ENCODE measurements at places on chromosomes 11 and 22.

GRCh38 chr11:130427581-130428315, 661 bp downstream of the ADAMTS8 start:
- no peak for DNase-seq
- H3K27me3 ChIP-seq = peaks cover 66% of the 10 kb centered on the region
- H3K27ac ChIP-seq = no peak overlapping the region
- H3K36me3 ChIP-seq = peaks cover 7% of the 10 kb centered on the region
- no peak overlapping the region for H3K4me3 ChIP-seq
- peaks cover 9% of the 10 kb centered on the region for H3K4me1 ChIP-seq

DNA sequence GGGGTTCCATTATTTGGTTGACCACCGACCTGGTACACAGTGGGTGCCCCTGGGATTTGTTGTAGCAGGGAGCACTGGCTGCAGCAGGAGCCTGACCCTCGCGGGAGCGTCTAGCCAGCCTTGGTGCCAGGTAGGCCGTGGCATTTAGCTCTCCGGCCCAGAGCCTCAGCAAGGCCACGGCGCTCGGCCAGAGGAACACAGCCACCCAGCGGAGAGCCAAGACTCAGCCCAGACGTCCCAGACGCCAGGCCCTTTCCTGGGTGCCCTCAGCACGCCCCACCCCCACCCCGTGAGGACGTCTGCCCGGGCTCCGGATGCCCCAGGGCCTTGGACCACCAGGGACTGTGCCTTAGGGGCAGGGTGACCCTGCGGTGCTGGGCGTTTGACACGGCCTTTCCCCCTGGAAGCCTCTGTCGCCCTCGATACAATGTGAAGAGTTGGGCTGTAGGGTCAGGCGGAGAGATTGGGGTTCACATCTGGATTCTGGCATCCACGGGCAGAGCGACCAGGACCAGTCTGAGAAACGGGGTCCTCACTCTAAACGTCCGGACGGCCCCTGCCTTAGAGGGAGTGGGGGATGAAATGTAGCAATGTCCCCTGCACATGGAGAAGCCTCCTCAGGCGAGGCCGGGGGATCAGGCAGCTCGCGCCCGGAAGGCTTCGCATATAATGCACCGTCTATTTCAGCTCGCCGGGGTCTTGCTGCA, 99.2 kb upstream of the FGF3 start:
- H3K27me3 ChIP-seq = peaks cover 51% of the 10 kb centered on the region
- peaks cover 4% of the 10 kb centered on the region for H3K36me3 ChIP-seq
- H3K4me1 ChIP-seq = peaks cover 14% of the 10 kb centered on the region
- no peak for DNase-seq

DNA sequence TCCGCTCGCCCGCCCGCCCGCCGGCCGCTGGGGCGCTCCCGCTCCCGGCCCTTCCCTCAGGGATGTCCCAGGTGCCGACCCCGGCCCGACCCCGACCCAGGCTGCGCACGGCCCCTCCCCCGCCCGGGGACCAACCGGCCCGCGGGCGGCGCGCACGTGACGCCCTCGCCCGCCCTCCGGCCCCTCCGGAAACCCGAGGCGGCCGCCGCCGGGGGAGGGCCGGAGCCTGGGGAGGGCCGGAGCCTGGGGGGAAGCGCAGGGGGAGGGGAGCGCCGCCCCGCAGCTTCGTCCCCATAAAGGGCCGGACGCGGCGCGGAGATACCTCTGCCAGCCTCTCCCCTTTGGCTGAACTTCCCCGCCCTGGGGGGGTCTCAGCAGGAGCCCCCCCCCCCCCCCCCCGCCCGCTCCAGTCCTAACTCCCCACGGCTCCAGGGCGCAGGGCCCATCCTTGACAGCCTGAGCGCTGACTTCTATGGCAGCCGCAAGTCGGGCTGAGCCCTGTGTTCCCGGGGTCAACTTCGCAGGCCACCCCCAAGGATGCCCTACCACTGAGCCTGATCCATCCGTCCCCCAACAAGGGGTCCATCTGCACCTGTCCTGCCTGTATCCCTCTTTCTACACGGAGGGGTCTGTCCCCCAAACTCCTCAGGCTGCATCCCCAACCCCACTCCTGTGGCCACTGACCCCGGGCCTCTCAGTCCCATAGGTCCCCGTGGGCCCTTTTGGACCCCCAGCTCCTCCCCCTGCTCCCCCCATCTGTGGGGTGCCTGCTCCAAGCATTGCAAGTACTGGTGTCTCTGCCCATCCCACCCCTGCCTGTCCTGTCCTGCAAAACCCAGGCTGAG, at the start of gene MAPK12:
Gene MAPK12 (minus strand): TSS at position 69 of the 845 bp plus-strand sequence. CDS start 174 bp downstream, outside the sequence.
- peaks cover 31% of the 10 kb centered on the region for H3K27me3 ChIP-seq
- peak within 1 kb of the TSS; percentile 77 for H3K4me3 ChIP-seq
- H3K4me1 ChIP-seq = peaks cover 11% of the 10 kb centered on the region
- H3K27ac ChIP-seq = no peak within 1 kb of the TSS

DNA sequence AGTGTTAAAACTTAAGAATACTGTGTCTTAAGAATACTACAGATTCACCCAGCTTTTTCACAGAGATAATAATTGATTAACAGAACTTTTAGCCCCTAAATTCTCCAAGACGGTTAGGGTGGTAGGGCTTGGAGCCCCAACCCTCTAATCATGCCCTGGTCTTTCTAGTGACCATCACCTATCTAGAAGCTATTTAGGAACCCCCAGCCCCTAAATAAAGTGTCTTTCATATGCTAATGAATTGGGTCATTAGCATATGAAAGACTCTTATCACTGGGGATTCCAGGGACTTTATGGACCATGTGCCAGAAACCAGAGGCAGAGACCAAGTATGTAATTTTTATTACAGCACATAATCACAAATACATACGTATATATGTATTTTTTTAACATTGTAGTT, 999.7 kb upstream of the RAG2 start:
- no peak for DNase-seq
- no peaks in the 10 kb centered on the region for H3K36me3 ChIP-seq
- H3K27me3 ChIP-seq = no peaks in the 10 kb centered on the region

- no peak overlapping the region for H3K4me3 ChIP-seq
- H3K4me1 ChIP-seq = peaks cover 11% of the 10 kb centered on the region
- H3K27me3 ChIP-seq = peaks cover 61% of the 10 kb centered on the region
Measured at GRCh38 chr11:125069796-125070195, 6.7 kb downstream of the SLC37A2 start.

- H3K27ac ChIP-seq = no peak overlapping the region
- DNase-seq = no peak
- no peaks in the 10 kb centered on the region for H3K27me3 ChIP-seq
- no peaks in the 10 kb centered on the region for H3K36me3 ChIP-seq
- H3K4me1 ChIP-seq = no peaks in the 10 kb centered on the region
- no peak overlapping the region for H3K4me3 ChIP-seq
Measured at GRCh38 chr11:24163146-24163545, 333.7 kb upstream of the LUZP2 start.

DNA sequence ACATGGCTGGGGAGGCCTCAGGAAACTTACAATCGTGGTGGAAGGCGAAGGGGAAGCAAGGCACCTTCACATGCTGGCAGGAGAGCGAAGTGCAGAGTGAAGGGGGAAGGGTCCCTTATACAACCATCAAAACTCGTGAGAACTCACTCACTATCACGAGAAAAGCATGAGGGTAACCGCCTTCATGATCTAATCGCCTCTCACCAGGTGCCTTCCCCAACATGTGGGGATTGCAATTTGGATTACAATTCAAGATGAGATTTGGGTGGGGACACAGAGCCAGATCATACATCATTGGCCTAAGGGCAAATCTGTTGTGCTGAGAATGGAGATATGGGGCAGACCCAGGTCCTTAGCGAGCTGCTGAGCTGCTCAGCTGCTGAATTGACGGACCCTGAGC, 13.1 kb downstream of the C1QTNF6 start:
- no peak overlapping the region for H3K27ac ChIP-seq
- peaks cover 9% of the 10 kb centered on the region for H3K36me3 ChIP-seq
- H3K4me3 ChIP-seq = no peak overlapping the region
- DNase-seq = no peak
- peaks cover 32% of the 10 kb centered on the region for H3K27me3 ChIP-seq
- peaks cover 17% of the 10 kb centered on the region for H3K4me1 ChIP-seq

GRCh38 chr11:9118277-9118676, 26.9 kb upstream of the SCUBE2 start:
- H3K27ac ChIP-seq = no peak overlapping the region
- no peak for DNase-seq
- H3K4me3 ChIP-seq = no peak overlapping the region
- H3K4me1 ChIP-seq = no peaks in the 10 kb centered on the region
- H3K27me3 ChIP-seq = peaks cover 9% of the 10 kb centered on the region

GRCh38 chr22:44838316-44839016, 86.1 kb downstream of the ARHGAP8 start:
- H3K27me3 ChIP-seq = peaks cover 12% of the 10 kb centered on the region
- no peaks in the 10 kb centered on the region for H3K4me1 ChIP-seq
- H3K4me3 ChIP-seq = no peak overlapping the region

DNA sequence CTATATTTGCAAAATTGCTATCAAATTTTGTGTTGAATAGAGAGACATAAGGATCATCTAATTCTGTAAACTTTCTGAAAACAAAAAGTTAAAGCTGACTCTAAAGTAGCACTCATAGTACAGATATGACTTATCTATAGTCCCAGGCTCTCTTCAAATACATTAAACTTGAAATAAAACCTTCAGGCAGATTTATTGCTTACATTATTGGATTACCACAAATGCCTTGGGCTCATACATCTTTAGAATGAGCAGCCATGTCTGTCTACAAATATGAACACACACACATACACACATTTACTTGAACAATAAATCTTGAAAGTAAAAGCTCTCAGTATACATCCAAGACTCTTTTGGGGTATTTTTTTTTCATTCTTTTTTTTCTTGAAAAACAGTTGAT, 207.9 kb downstream of the LUZP2 start:
- H3K4me1 ChIP-seq = no peaks in the 10 kb centered on the region
- no peaks in the 10 kb centered on the region for H3K36me3 ChIP-seq
- H3K27me3 ChIP-seq = no peaks in the 10 kb centered on the region

DNA sequence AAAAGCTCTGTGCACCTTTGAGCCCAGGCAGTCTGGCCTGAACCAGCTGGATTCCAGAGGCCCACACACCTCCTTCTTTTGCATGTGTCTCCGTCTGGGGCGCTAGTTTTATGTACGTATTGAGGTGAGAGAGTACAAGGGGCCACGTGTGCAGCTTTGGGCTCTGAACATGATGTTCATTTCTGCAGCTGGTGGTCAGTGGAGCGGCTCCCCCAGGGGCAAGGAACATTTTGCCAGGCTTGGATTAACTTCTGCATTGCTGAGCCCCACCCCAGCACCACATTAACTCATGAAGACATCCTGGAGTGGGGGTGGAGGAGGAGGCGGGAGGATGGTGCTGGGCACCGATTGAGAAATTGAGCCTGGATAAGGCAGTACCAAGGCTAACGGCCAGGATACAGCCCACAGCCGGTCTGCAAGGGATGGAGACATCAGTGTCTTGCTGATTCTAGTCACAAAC, 13.8 kb downstream of the USP2 start:
- no peak overlapping the region for H3K4me3 ChIP-seq
- H3K36me3 ChIP-seq = no peaks in the 10 kb centered on the region
- DNase-seq = no peak
- H3K27ac ChIP-seq = no peak overlapping the region
- peaks cover 14% of the 10 kb centered on the region for H3K4me1 ChIP-seq
- peaks cover 72% of the 10 kb centered on the region for H3K27me3 ChIP-seq

DNA sequence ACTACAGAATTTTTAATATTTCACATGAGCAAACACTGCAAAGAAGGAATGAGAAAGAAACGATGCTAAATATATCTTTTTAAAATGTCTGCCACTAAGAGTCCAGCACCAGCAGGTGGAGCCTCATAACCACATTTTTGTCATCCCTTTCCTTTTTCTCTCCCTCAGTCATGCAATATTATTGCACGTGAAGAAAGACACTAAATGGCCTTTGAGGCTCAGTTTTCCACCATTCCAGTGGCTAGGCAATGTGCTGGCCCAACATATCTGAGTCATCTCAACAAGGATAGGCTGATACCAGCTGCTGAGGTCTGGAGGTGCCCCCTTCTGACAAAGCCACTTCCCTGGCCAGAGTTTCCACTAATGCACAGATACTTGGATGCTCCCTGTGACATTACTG, 1.8 kb downstream of the ALKBH8 start:
- H3K4me3 ChIP-seq = no peak overlapping the region
- no peak for DNase-seq
- H3K4me1 ChIP-seq = peaks cover 34% of the 10 kb centered on the region
- H3K27ac ChIP-seq = peak overlapping the region; percentile 78
- no peaks in the 10 kb centered on the region for H3K27me3 ChIP-seq

DNA sequence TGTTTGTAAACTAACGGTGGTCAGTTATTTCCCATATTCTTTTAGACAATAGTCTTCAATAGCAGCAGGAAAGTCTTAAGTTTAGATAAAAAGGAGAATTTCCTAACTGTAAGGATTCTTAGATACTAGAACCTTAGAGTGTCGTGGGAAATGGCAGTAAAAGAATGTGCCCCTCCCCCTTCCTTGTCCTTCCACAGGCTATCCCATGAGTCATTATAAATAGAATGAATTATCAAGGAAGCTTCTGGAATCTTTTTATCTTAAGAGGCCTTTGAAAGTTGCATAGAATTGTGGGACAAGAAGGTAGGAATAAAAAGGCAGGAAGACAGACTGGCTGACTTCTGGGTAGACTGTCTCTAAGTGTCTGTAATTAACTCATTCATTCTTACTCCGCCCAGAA, 165.2 kb upstream of the TBCEL start:
- no peak for DNase-seq
- H3K27me3 ChIP-seq = peaks cover 36% of the 10 kb centered on the region
- H3K4me3 ChIP-seq = no peak overlapping the region
- no peak overlapping the region for H3K27ac ChIP-seq
- no peaks in the 10 kb centered on the region for H3K36me3 ChIP-seq

DNA sequence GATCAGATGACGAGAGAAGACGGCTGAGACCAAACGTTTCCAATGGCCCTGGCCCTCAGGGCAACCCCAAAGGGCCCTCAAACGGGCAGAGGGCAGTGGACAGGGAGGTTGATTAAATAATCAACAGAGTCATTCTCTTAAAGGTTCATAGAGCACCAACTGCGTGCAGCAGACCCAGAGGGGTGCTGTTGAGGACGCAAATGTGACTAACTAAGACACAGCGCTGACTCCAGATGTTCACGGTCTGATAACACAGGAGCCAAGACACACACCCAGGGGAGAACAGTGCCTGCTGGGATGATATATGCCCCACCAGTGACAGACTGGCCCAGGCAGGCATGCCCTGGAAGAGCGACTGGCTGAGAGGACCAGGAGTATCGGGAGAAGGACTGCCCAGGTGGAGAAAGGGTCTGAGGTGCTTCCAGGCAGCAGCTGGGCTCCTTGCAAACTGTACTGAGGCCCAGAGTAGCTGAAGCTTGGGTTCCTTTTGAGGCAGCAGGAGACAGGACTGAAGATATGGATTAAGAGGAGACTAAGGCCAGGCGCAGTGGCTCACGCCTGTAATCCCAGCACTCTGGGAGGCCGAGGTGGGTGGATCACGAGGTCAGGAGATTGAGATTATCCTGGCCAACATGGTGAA, 7.7 kb downstream of the VWCE start:
- H3K4me3 ChIP-seq = no peak overlapping the region
- peaks cover 19% of the 10 kb centered on the region for H3K27me3 ChIP-seq
- H3K4me1 ChIP-seq = no peaks in the 10 kb centered on the region
- H3K36me3 ChIP-seq = peaks cover 2% of the 10 kb centered on the region
- no peak overlapping the region for H3K27ac ChIP-seq

- no peak for DNase-seq
- H3K27ac ChIP-seq = no peak overlapping the region
- H3K27me3 ChIP-seq = no peaks in the 10 kb centered on the region
- no peaks in the 10 kb centered on the region for H3K36me3 ChIP-seq
- no peaks in the 10 kb centered on the region for H3K4me1 ChIP-seq
- no peak overlapping the region for H3K4me3 ChIP-seq
Measured at GRCh38 chr22:39821008-39821407, 72.6 kb downstream of the ENTHD1 start.

All from T-helper 17 cell (primary cell).